ENCODE measurements at places on chromosomes 5 and 9.

DNA sequence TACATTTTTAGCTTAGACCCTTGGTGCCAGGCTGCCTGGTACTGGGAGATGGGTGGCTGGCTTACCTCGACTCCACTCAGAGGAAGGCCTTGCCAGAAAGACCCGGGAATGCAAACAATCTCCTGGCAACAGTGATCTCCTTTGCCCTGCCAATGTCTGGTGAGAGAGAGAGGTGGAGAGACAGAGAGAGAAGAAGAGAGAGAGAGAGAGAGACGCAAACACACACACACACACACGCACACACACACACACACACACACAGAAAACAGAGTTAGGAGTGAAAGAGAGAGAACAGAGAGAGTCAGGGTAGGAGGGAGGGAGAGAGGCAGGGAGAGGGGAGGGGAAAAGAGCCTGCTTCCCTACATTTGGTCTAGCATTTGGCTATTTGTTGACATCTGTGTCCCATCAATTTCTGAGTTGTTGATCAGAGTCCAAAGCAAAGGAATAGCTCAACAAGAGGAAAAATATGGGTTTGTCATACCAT is 181.6 kb upstream of the MAP1B start:
- DNase-seq = no peak

DNA sequence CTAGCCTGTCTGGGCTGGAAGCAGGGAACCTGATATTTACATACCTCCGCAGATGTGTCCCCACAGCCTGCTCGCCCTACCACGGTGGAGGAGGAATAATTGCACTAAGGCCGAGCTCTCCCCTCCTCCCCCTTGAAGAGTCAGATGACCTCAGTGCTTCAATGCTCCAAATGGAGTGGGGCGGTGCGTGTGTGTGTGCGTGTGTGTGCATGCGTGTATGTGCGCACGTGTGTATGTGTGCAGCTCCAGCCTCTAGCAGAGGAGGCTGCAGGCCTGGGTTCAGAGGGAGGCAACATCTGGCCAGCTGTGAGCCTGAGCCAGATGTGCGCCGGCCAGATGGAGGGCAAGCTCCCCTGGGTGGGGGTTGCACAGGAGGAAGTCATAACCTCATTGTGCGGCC is 90.5 kb downstream of the NRG2 start:
- DNase-seq = no peak

DNA sequence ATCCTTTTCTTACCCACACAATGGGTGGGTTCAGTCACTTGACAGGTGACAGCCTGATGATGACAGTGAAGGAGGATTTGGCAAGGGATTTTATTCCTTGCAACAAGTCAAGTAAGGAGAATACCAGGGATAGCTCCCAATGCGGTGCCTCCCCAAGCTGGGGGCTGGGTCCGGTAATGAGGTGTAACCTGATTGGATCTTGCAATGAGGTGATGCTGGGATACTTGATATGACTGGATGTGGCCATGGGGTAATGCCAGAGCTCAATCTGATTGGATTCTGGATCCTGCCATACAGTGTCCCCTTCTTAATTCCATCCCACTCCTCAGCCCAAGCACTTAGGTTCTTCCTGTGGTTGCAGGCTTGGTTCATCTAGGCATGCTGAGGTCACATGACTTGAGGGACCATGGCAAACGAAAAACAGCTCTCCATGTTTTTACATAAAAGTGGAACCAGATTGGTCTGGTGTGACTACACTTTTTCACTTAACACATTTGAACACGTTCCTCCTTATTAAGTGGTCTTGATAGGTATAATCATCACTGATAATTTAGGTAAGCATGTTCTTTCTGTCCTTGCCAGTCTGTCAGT is 181.1 kb downstream of the PDZD2 start:
- no peak for DNase-seq

- DNase-seq = no peak
Observed at GRCh38 chr5:62093976-62094375, 212.0 kb upstream of the KIF2A start.
